ENCODE measurements at places on chromosomes 13 and 19.

GRCh38 chr13:94433055-94433961, 46.2 kb downstream of the DCT start:
- peak; percentile 23 for DNase-seq

DNA sequence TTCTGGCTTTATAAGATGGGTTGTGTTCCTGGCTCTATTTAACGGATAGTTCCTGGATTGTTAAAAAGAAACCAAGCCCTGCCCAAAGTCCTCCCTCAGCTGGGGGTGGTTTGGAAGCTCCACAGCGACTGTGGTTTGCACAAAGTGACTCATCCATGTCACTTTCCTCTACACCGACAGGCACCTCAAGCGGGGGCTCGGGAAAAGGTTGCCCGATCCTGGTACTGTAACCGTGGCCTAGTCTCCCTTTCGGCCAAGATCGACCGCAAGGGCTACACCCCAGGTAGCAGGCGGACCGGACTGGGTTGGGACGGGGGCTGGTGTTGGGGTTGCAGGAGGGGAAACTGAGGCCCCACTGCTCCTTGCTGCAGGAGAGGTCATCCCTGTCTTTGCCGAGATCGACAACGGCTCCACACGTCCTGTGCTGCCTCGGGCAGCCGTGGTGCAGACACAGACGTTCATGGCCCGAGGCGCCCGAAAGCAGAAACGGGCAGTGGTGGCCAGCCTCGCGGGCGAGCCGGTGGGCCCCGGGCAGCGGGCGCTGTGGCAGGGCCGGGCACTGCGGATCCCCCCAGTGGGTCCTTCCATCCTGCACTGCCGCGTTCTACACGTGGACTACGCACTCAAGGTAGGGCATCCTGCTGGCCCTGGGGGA, 1.6 kb downstream of the ARRDC2 start:
- DNase-seq = no peak

DNA sequence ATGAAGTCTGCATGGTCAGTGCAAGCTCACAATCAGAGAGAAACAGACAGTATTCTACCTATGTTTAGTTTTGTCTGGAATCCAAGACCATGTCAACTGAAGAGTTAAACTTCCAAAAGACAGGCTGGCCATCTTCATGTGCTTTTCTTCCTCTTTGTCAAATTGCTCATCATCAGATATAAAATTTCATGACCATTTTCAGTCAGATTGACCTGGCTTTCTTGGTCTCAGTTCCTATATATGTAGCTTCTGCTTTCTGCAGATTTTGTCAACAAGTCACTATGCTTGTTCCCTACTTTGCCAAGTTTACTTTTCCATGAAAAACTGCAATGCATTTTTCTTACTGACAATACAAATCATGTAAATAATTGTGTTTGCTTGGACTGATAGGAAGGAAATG, 13.9 kb downstream of the SLC46A3 start:
- no peak for DNase-seq

DNA sequence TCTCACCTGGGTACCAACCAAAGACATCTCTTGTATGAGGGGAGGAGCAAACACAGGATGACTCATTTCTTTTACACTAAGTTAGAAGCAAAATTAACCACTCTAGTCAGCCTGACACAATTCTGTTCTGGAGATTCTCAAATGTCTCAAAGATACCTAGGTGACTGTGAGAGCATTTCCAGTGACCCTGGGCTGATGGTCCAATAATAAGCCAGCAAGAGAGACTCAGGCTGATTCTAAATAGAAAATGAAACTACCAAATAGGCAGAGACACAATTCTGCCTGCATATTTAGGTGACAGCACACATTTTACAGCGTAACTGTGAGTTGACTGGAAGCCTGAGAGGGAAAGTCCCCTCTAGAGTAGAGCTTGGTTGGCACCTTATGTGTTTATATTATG, 16.3 kb downstream of the ZNF91 start:
- no peak for DNase-seq

GRCh38 chr13:49060678-49061387, 85.1 kb downstream of the FNDC3A start:
- peak; percentile 63 for DNase-seq

DNA sequence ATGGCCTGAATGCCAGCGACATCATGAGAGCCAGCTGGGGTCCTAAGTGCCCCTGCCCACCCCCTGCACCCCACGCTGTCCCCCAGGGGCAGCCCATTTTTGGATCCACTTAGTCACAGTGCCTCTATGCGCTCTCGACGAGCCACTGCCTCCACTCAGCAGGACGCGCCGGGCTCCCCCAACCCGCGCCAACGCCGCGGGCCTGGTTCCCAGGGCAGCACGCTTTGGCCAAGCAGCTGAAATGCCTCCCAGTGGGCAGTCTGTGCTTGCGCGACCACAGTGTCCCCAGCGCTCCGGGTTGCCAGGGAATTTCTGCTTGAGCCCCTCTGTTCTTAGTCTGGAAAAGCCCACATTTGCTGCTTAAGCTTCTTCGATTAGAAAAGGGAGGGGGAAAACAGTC, 39.4 kb downstream of the TMED1 start:
- no peak for DNase-seq

- peak; percentile 14 for DNase-seq
Measured at GRCh38 chr13:41837629-41838028, 123.3 kb downstream of the VWA8 start.

DNA sequence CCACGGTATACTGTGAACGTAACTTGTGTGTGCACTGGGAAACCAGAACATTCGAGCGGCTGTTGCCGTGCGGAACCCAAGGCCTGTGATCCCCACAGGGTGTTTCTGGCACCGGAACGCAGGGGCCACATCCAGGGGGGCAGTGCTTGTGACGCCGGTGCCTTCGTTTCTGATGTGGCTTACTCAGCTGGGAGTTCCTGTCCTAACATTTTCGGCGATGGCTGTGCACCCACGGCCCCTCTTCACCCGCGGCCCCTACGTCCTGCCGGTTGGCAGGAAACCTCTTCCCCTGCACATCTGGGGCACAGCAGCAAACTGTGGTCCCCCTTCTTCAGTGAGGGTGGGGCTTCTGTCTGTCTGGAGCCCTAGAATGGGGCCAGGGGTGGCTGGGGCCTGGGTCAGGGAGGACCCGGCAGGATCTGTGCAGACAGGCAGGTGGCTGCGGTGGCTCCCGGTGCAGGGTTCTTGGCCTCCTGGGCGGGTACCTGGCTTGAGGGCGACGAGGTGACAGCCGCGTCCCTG, 26.2 kb downstream of the CSNK1G2 start:
- DNase-seq = no peak

DNA sequence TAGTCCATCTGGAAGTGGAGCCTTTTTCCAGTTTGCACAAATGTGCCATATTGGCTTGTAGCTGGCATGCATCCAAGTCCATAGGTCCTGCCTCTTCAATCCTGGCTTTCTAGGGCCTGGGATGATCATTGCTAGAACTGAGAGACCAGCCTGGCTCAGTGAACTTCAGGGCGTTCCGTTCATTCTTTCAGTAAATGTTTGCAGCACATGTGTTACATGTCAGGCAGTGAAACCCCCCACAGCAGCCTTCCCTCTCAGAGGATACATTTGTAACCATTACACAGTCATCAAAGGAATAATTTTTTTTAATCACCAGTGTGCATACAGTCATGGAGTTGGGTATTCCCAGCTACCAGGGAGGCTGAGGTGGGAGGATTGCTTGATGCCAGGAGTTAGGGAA, 9.7 kb downstream of the FUT2 start:
- DNase-seq = no peak

DNA sequence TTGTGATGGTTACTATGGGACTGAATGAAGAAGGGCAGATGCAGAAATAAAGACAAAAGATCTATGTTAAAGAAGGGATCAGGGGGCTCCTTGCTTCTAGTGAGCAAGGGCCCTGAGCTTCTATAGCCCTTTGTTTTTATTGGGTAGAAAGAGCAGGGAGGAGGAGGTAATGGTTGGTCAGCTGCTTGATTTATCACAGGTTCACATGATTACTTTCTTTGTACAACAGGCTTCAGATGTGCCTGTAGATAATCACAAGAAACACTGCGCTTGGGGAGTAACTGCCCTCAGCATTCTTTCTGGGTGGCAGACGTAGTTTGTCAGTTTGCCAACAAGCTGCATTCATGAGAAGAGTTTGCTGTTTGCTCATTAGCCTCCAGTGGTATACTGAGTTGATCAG, 4.8 kb upstream of the ZNF439 start:
- DNase-seq = no peak

DNA sequence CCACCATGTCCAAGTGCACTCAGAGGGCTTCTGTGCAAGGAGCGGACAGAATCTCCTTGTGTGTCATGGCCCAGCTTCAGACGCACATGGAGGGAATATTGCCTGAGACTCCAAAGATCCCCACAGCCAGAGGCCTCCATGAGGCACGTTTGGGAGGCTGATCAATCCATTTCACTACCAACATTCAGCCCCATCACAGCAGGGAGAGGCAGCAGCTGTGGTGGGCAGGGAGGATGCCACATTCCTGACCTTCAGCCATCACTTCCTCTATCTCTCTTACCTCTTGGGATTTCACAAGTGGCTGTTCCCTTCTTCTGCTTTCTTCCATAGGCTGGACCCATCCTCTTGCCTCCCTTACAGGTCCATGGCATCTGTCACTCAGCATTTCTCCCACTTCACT, 82.4 kb upstream of the MBNL2 start:
- no peak for DNase-seq

GRCh38 chr19:1455336-1456120, 5.6 kb downstream of the APC2 start:
- DNase-seq = peak; percentile 61

GRCh38 chr13:61410266-61410665, 5.4 kb downstream of the PCDH20 start:
- DNase-seq = no peak

- DNase-seq = no peak
Measured at GRCh38 chr13:50552424-50552966, 291.0 kb downstream of the DLEU7 start.

DNA sequence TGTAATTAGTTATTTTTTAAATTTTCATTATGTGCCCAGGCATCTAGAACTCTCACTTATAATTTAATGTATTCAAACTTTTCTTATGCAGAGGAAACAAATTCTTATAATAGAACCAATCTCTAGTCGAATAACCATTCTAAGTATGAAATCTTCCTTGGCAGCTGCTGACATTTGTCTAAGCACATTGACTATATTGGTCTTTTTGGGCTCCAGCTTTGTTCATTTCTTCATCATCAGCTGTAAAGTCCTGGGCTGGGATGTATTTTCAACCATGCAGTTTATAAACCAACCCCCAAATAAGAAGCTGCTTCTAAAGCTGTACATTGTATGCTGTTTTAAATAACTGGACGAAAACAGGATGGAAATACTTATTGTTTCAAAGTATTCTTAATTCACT, 2.3 kb upstream of the MICU2 start:
- DNase-seq = no peak

GRCh38 chr13:25977216-25977615, 74.6 kb downstream of the SHISA2 start:
- DNase-seq = peak; percentile 12

- no peak for DNase-seq
Measured at GRCh38 chr13:66462187-66462586, 767.9 kb downstream of the PCDH9 start.

DNA sequence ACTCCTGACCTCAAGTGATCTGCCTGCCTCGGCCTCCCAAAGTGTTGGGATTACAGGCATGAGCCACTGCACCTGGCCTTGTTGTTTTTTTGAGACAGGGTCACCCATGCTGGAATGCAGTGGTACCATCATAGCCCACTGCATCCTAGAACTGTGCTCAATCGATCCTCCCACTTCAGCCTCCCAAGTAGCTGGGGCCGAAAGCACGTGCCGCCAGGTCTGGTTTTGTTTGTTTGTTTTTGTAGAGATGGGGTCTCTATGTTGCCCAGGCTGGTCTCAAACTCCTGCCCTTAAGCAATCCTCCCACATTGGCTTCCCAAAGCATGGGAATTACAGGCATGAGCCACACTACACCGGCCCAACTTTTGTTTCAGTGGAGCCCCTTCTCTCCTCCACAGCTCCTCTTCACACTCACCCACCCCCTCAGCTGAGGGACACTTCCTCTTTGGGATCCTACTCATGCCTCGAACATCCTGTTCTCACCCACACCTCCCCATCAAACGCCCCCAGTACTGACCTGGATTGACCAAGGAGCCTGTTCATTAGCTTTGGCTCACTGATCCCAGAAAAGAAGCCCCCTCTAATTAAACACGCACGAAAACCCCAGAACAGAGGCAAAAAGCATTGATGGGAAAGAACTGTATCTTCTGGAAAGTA, 12.8 kb upstream of the CERS4 start:
- DNase-seq = no peak

- DNase-seq = no peak
Measured at GRCh38 chr19:4063369-4064148, 3.1 kb downstream of the ZBTB7A start.

GRCh38 chr13:79939689-79940088, 401.2 kb downstream of the SPRY2 start:
- no peak for DNase-seq

DNA sequence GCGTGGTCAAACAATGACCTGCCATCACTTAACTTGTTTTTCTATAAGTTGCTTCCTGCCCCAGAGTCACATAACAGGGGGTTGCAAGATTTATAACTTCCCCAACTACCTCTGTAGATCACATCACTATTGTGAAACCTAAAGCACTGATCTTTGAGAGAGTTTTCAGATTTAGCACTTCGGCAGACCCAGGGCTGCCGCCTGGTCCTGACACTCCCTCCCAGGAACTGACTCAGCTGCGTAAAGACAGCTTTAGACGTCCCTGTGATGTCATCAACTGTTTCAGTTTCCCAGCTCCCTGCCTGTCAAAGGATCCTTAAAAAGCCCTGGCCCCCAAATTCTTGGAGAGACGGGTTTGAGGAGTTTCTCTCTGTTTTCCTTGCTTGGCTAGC, 33.3 kb downstream of the IGFL2 start:
- DNase-seq = peak; percentile 57

GRCh38 chr19:48477067-48477685, 8.0 kb downstream of the CYTH2 start:
- DNase-seq = no peak

- DNase-seq = no peak
Measured at GRCh38 chr19:32743447-32743846, 23.9 kb downstream of the TDRD12 start.

DNA sequence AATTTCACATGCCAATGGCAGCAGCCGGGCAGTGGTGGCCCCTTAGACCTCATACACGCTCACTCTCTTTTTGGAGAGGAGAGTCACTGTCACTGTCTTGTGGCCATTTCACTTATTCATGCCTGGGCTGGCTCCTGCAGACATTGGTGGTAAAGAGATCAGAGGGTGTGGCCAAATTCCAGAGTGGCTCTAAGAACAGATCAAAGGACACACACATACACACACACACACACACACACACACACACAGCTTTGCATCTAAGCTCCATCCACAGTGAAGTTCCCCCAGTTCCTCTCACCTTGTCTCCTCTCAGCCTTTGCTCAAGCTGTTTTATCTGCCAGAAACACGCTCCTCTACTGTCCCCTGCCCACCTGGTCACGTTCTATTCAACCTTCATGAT, 46.5 kb upstream of the KPNA3 start:
- DNase-seq = no peak

DNA sequence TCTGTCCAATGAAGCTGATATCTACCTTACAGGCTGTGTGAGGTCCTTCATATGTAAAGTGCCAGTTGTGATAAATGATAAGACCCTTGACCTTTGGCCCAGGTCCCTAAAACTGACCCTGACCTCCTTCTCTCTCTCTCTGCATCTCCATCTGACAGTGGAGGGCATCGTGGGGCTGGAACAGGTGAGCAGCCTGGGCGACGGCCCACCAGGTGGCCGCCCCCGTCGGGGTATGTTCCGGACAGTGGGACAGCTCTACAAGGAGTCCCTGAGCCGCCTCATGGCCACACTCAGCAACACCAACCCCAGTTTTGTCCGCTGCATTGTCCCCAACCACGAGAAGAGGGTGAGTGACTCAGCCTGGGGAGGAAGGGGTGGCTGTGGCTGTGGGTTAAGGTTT, 53.7 kb downstream of the MYH14 start:
- DNase-seq = no peak
